ENCODE measurements at places on chromosomes 6 and 20.

- DNase-seq: no peak
These were observed 351.2 kb downstream of the CDC5L start for GRCh38 chr6:44738601-44739146.

- DNase-seq: no peak
These were observed 48.4 kb upstream of the TOP1 start for GRCh38 chr20:40980106-40980827.

DNA sequence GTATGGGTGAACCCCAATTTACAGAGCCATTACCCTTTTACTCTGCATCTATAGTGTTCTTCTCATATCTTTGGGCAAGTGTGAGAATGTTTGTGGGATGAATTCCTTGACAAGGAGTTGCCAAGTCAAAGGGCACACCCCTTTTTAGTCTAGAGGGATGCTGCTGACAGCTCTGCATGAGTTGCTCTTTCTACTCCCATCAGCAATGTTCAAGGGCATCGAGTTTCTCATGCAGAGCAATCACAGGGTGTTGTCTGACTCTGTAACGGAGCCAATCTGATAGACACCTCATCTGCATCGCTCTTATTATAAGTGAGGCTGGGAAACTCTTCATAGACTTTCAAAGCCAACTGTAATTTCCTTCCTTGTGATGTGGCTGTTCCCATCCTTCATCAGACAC is 77.4 kb downstream of the EDN3 start:
- no peak for DNase-seq

GRCh38 chr20:41433203-41433602 is 66.6 kb upstream of the EMILIN3 start:
- no peak for DNase-seq

DNA sequence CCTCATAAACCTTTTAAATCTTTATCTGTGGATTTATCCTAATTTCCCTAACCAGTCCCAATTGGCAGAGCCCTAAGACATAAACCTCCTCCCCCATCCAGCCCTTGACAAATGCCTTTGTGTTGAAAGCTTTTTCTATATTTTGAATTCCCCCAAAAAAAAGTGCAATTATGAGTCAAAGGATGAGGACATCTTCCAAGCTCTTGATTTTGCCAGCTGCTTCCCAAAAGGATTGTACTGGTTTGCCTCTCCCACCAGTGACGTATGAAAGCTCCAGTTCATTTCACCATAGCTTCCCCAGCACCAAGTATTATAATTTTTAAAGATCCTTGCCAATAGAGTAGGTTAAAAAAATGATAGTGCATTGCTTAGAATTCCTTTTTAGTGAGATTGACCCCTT is 38.9 kb downstream of the SIRPA start:
- DNase-seq: no peak

- no peak for DNase-seq
These were observed 176.4 kb downstream of the ADGB start for GRCh38 chr6:146775220-146775619.

DNA sequence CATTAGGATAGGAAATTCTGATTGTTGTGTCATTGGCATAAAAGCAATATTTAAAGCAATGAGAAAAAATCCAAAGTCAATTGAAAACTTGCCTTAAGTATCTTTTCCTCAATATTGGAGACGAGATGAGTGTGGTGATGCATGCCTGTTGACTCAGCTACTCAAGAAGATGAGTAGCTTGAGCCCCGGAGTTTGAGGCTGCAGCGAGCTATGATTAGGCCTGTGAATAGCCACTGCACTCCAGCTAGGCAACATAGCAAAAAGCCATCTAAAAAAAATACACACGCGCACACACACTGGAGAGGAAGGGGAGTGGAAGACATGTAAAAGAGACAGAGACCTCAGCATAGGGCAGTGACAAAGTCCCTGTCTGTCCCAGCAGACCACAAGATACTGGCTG is 9.7 kb upstream of the MARCKS start:
- DNase-seq: no peak

GRCh38 chr6:142045380-142046278 is 87.1 kb upstream of the GJE1 start:
- DNase-seq: no peak

- no peak for DNase-seq
These were observed 123.4 kb upstream of the RAB32 start for GRCh38 chr6:146420255-146420654.

DNA sequence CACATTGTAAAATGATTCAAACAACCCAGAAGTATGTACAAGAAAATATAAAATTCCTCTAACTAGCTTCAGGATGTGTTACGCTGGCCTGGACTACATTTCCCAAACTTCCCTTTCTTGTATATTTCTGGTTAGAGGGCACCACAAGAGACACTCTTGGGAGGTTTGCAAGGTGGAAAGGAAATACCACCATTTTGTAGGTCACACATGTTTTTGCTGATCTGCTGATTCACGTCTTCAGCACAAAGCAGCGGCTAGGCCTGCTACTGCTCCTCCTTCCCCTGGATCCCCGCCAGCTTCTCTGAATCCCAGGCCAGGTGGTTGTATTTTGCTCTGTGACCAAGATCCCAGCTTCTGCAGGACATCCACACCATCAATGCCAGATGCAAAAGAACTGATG is 104.2 kb downstream of the AGPAT4 start:
- DNase-seq: no peak

DNA sequence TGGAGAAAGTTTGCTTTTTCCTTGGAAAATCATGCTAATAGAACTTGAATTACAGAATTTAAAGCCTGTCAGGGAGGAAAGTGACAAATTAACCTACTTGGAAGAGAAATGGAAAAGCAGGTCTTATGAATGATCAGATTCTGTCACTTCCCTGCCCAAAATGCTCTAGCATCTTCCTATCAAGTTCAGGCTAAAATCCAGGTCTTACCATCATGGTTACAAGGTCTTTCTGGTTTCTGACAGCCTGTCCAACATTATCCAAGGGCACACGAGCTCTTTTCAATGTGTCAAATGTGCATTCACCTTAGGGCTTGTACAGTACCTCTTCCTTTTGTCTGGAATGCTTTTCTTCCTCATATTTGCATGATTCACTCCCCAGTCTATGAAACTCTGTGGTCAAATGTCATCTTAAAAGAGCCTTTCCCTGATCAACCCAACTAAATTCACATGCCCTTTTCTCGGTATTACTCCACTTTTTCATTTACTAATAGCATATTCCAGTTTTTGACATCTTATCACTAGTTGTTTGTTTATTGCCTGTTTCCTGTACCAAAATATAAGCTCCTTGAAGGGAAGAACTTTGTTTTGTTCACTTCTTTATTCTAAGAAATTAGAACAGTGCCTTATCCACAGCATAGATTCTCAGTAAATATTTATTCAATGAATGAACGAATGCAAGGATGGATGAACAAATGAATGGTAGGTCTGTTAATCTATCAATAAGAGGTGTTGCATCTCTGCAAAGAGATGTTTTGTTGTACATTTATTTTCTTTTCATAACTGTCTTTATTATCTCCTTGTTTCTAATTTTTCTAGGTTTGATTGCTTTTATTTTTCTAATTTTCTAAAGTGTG is 139.5 kb downstream of the BCAS1 start:
- no peak for DNase-seq

- peak; percentile 5 for DNase-seq
These were observed 445 bp downstream of the RAB32 start for GRCh38 chr6:146543940-146544615.

- DNase-seq: no peak
These were observed 19.5 kb downstream of the ANKRD60 start for GRCh38 chr20:58208944-58209343.

DNA sequence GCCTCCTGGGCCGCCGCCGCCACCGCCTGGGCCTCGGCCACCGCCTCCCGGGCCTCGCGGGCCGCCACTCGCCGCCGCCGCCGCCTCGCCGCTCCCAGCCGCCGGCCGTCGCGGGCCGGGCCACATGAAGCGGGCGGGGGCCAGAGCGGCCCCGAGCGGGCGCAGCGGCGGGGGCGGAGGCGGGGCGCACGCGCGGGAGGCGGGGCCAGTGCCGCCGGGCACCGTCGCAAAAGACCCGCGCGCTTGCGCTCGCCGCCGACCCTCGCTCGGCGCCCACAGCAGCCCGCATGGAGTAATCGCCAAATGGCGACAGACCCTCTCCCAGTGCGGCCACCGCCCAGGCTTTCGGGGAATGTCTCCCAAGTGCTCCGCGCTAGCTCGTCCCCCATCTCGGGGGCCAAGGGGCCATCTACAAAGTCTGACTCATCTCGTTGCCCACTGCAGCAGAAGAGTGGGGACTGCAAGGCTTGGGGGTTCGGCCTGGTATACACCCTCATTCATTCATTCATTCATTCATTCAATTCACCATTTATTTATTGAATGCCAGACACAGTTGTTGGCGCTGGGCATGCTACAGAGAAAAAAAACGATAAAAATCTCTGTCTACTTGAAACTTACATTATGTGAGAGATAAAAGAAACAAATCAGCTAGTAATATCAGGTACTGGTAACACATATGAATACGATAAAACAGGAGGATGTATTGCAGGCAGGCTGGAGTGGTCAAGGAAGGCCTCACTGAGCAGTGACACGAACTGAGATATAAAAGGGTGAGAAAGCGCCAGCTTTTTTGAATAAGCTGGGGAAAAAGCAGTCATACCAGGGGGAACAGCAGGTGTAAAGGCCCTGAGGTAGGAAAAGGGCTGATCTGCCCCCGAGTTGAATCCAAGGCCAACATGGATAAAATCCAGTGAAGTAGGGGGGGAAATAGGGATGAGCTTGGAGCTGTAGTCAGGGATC is at the start of gene B4GALT5:
TSS of gene B4GALT5 (minus strand) at position 126 of the 960 bp plus-strand sequence. CDS start 188 bp downstream, outside the sequence.
- DNase-seq: peak; percentile 72

- no peak for DNase-seq
These were observed 25.7 kb upstream of the MYO6 start for GRCh38 chr6:75723382-75723781.

All from activated CD4-positive, alpha-beta T cell treated with anti-CD3 and anti-CD28 coated beads for 48 hours (primary cell).